ENCODE measurements at places on chromosomes 12 and 14. TPM values are rescaled to one million over a fixed set of nuclear protein-coding genes. Genes with fewer than 3 reads are reported as not detected.

GRCh38 chr12:77345336-77345735 is 280.0 kb upstream of the E2F7 start:
- DNase-seq = no peak

DNA sequence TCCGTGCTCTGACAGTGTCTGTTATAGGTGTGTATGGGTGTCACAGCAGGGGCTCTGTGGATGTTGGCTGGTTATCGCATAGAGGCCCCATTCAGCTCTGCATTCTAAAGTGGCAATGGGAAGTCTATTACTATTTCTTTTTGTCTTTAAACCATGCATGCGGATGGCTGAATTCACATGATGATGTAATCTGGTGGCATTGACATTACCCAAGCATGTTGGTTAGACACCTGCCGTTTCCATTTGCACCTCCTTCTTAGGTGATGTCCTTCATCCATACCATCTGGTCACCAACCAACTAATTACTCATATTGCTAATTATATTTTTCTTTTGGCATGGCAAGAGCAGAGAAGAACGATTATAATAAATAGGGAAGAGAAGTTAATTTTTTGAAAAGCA is 270.8 kb upstream of the RGS6 start:
- DNase-seq = no peak

DNA sequence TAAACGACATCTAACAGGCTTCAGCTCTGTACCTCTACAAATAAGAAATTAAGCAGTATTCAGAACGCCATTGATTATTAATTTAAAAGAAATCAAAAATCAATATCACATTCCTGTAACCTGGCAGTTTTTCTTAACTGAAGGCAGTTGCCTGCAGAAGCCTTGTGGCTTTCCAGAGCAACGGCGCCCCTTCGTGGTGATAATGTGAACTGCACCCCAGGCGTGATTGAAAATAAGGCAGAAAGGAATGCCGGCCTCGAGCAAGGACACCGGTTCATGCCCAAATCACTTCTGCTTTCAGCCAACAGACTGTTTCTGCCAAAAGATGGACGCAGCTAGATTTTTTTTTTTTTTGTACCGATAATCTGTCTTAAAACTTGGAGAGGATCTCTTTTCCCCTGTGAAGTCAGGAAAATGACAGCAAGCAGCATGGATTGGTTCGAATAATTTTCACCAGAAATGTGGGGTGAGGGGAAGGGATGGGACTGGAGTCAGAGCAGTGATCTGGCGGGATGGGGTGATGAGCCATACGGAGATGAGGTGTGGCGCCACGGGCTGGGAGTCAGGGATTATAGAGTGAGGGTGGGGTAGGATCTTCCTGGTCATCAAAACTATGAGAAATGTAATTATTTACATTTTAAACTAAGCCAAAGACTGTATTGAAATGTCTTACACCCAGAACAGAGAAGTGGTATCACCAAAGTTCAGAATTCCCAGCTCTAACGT is 473.0 kb downstream of the DPF3 start:
- peak; percentile 96 for DNase-seq

DNA sequence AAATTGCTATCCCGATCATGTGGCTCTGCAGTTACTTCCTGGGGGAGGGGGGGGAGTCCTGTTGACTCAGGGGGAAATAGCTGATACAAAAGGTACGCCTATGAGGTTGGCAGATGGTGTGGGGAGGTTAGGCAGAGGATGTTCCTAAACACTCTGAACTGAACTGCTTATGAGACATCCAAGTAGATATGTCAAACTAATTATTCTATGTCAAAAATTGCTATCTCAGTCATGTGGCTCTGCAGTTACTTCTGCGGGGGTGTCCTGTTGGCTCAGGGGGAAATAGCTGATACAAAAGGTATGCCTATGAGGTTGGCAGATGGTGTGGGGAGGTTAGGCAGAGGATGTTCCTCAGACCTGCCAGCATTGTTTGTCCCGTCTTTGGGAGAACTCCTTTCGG is 5.1 kb upstream of the VCPKMT start:
- DNase-seq = no peak

DNA sequence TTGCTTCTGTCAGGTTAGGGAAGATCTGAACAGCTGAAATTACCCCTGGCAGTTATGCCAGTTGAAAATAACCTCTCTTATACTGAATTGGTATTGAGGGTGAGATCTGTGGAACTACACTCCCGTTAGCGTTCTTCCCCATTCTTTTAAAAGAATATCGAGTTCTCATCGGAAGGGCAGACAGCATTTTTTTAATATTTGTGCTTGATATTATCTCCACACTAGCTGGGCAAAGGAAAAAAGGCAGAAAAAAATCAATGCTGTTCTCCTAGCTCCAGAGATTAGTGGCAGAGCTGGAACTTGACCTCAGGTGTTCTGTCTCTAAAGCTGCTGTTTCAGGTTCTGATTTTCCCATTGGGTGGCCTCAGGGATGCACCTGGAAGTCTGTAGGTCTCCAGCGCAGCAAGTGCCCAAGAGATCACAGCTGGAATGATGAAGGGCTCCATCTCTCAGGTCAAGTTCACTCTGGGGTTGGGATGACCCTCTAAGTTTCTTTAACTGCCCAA is 67.5 kb downstream of the SLC38A1 start:
- no peak for DNase-seq

The TAS2R42 gene
- total RNA-seq = not detected

DNA sequence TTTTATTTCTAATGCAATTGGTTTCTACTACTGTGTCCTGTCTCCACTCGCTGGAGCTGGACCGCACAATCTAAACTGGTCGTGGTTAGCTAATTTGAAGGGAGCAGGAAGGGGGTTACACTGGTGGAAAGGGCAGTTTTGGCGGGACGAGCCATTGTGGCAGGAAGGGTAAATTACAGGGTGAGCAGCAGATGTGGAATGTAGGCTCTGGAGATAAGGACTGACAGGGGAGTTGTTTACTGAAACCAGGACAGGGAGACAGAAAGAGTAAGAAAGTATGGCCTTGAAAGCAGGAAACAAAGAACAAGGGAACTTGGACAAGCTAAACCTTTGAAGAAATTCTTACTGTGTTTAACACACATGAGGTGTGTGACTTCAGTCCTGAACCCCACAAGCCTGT is 147.8 kb downstream of the ATXN7L3B start:
- DNase-seq = no peak

The CDC42BPB gene
- 201 TPM for total RNA-seq

The EXOC3L4 gene
- total RNA-seq = 2.4 TPM

DNA sequence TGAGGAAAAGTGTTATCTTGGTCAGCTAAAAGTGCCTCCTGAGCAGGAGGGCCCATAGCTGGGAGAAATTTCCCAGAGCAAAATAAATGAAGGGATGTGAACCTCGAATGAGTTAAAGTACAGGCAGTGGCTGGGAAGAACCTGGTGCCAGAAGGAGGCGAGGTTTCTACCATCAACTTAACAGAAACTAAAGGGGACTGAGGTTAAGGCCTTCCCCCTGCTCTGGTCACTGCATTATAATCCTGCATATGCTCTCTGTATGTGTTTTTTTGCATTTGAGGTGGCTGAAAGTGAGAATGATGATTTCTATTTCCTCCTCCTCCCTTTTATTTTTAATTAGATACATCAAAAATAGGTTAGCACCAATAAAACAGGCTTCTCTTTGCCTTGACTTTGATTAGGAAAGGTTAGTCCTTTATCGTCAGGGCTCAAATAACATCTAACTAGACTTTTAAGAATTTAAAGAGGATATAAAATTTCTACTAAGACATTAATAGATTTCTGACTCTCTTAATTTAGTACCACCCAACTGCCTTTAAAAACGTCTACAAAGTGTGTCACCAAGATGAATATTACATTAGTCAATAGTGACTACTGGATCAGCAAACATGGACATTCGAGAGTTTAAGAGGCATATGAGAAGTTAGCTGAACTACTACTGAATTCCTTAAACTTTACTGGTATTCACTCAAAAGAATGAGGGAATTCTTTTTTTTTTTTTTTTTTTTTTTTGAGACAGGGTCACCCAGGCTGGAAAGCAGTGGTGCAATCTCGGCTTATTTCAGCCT is 49.2 kb downstream of the GALNT4 start:
- no peak for DNase-seq

- DNase-seq = no peak
Observed at GRCh38 chr12:12722435-12723148, 5.4 kb downstream of the CDKN1B start.

GRCh38 chr12:105524961-105525360 is 194.5 kb downstream of the C12orf75 start:
- DNase-seq = no peak

The DPPA3 gene
- 1.1 TPM for total RNA-seq

DNA sequence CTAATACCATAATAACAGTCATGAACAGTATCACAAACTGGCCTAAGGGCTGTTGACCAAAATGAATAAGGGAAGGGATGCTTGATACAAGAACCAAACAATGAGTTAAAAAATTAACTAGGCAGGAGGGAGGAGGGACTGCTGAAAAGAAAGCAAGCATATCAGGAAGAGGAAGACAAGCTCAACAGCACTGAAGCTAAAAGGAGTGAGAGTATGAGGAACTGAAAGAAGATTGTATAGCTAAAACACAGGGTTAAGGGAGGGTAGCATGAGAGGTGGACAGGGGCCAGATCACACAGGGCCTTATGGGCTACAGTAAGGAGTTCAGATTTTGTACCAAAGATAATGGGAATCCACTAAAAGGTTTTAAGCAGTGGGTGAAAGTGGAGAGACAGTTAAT is 34.1 kb downstream of the ITGA7 start:
- DNase-seq = no peak

DNA sequence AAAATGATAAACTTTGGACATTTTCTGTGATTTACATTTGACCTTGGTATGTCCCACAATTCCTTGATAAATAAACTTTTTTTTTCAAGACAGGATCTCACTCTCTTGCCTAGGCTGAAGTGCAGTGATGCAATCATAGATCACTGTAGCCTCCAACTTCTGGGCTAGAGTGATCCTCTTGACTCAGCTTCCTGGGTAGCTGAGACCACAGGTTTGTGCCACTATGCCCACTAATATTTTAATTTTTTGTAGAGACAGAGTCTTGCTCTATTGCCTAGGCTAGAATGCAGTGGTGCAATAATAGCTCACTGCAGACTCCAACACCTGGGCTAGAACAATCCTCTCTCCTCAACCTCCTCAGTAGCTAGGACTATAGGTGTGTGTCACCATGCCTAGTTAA is 79.1 kb upstream of the PTGDR start:
- DNase-seq = no peak

DNA sequence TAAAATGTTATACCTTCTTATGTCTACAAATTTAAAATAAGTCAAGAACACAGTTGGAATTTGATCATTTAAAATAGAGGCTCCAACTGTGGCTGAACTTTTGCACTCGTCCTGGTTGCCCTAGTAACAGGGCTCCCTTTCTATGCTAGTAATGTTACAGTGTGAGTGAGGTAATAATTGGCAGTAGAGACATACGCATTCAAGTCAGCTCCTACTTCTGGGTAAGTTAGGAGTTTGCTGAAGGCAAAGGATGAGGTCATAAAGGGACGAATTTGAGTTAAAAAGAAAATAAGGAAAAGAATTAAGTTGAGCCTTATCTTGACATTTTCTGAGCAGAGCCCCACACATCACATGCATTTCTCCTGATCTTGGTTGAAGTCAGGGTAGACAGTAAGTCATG is 129.1 kb downstream of the TMEM117 start:
- DNase-seq = no peak

The SDR9C7 gene
- total RNA-seq = 0.43 TPM

DNA sequence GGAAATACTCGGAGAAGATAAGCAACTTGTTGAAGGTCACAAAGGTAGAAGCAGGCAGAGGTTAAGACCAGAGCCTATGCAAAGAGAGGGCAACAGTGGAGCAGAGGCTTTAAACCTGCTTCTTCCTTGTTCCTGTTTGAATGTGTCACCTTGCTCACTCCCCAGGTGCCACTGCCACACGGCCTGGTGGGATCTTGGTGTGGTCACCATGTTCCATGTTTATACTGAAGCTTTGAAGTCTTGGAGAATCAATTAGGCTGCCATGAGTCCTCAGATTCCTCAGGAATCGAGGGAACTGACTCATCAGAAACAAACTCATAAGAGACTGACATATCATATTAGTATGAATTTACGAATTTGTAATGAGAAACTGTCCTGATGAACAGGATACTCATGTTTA is 46.8 kb downstream of the IQSEC3 start:
- no peak for DNase-seq

GRCh38 chr14:86321151-86321550 is 791.2 kb downstream of the FLRT2 start:
- DNase-seq = no peak

DNA sequence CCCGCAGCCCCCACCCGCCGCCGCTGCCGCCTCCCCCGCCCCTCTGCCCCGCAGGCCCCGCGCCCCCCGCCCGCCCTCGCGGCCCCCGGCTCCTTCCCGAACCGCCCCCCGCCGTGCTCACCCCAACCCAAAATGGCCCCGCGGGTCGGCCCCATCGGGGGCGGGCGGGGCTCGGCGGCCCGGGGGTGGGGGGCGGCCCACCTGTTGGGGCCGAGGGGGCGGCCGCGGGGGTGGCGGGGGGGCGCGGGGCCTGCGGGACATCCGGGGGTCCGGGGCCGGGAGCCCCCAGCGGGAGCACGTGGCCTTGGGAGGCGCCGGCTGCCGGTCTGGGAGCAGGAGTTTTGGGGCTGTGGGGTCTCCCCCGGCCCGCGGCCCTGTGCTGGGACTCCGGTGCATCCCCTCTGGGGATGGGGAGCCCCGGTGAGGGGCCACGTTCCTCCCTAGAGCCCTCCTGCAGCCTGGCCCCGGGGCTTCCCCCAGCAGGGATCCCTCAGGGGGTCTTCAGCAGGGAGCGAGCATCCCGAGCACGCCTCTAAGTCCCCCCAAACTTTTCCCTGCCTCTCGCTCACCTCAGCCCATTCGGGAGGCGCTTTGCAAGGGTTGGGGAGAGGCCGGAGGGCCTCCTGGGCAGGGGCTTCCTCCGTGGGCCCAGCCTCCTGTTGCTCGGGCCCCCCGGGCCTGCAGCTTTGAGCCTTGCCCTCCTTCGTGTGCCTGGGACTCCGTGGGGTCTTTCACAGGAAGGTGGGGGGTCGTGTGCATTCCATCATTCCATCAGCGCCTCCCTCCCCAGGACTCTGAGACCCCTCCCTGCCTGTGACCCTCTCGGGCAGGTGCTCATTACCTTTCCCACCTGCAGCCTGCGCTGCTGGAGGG is 710 bp downstream of the MTA1 start:
- no peak for DNase-seq
